ENCODE measurements at places on chromosomes 16 and 17. TPM values are rescaled to one million over a fixed set of nuclear protein-coding genes. Genes with fewer than 3 reads are reported as not detected.

The KRTAP2-1 gene
- polyA plus RNA-seq, result not detected

The CCDC154 gene
- 1.5 TPM for polyA plus RNA-seq

The NAGS gene
- polyA plus RNA-seq, result 3.0 TPM

The CBFA2T3 gene
- 1.7 TPM for polyA plus RNA-seq

The ABCC3 gene
- polyA plus RNA-seq, result 6.2 TPM

The TLCD1 gene
- polyA plus RNA-seq, result 17.0 TPM

The KRTAP17-1 gene
- not detected for polyA plus RNA-seq

The C16orf74 gene
- 3.0 TPM for polyA plus RNA-seq

The BCL6B gene
- polyA plus RNA-seq, result 27.7 TPM

The FGF11 gene
- 6.8 TPM for polyA plus RNA-seq

- DNase-seq, result no peak
Measured at GRCh38 chr16:61575617-61576016, 460.6 kb downstream of the CDH8 start.

- DNase-seq, result no peak
Measured at GRCh38 chr17:48515925-48516900, 14.6 kb downstream of the HOXB1 start.

- DNase-seq, result no peak
Measured at GRCh38 chr17:45235416-45236281, 14.0 kb downstream of the FMNL1 start.

DNA sequence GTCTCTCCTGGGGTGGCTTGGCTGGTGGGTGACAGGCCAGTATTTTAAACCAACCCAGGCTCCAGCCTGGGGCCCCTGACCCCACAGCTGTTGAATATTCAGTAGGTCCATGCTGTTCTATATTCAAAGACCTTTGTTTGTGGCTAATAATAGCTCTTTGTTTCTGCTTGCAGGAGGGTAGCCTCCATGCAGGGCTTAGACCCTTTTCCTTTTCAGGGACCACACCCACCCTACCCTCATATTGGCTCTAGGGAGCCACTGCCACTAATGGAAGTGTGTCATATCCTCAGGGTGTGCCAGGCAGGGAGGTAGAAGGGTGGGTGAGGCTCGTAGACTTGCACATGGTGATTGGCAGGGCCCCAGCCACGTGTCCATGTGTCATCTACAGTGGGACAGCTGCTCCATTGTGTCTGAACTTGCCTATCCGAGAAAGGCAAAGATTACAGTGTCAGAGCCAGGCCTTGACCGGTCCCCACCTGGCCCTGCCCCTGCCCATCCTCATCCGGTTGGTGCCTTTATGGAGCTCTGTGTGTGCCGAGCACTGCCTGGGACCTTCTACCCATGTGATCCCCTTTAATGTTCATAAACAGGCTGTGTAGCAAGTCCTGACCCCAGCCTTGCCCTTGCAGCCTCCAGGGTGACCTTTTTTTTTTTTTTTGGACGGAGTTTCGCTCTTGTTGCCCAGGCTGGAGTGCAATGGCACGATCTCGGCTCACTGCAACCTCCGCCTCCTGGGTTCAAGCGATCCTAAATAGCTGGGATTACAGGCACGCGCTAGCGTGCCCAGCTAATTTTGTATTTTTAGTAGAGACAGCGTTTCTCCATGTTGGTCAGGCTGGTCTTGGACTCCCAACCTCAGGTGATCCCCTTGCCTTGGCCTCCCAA lies 22.1 kb downstream of the TMC7 start:
- no peak for DNase-seq

- DNase-seq, result no peak
Measured at GRCh38 chr16:23754594-23755483, at the start of gene CHP2. Gene CHP2, plus strand, starts transcription at chr16:23755026. Its CDS starts 24 bp downstream, at chr16:23755050.

- no peak for DNase-seq
Measured at GRCh38 chr16:20271893-20272292, 55.4 kb downstream of the GP2 start.

DNA sequence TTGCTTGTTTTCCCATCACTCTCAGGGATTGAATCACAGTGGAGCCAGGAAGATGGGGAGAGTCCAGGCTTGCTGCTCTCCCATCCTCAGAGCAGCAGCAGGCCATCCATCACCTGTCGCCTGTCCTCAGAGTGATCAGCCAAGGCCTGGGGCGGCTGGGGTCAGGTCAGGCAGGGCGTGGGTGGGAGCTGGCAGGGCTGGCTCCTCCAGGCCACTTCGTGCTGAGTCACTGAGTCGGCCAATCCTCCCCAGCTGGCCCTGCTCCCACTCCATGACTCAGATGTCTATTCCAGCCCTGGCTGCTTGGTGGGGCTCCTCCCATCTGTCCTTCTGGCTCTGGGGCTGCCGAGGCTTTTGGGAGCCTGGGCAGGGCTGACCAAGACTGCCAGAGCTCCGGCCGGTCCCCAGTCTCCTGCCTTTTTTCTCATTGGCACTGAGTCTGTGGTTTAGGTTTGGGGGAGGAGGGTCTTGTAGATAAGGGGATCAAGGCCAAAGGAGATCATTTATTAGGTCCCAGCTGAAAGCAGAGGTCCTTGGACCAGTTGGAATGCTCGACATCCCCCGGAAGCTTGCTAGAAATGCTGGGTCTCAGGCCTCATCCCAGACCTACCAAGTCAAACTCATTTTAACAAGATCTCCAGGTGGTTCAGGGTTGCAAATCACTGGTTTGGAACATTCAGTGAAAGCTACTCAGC lies 72.7 kb downstream of the ABCC1 start:
- DNase-seq, result no peak

DNA sequence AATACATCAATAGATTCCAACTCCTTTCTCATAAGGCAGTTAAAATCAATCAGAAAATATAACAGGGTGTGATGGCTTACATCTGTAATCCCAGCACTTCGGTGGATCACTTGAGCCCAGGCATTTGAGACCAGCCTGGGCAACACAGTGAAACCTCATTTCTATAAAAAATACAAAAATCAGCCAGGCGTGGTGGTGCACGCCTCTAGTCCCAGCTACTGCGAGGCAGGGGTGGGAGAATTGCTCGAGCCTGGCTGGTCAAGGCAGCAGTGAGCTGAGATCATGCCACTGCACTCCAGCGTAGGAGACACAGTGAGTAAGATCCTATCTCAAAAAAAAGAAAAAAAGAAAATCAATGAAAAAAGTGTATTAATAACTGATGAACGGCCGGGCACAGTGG lies 258.6 kb downstream of the NTN1 start:
- DNase-seq, result no peak

GRCh38 chr16:61879306-61879705 lies 156.9 kb downstream of the CDH8 start:
- DNase-seq, result no peak

- no peak for DNase-seq
Measured at GRCh38 chr16:27928542-27928941, 135.0 kb downstream of the GSG1L start.

GRCh38 chr17:35428229-35428628 lies 4.1 kb downstream of the SLFN12 start:
- DNase-seq, result no peak

GRCh38 chr17:64499805-64500486 lies 3.1 kb upstream of the POLG2 start:
- DNase-seq, result no peak

- no peak for DNase-seq
Measured at GRCh38 chr16:48381201-48381600, 4.0 kb downstream of the SIAH1 start.

GRCh38 chr16:66474750-66475199 lies 47.7 kb downstream of the BEAN1 start:
- DNase-seq, result no peak

- no peak for DNase-seq
Measured at GRCh38 chr17:74526681-74527080, 4.6 kb downstream of the CD300LB start.

GRCh38 chr16:75319513-75320411 lies 68.3 kb upstream of the BCAR1 start:
- no peak for DNase-seq

GRCh38 chr17:7001318-7001961 lies 5.6 kb downstream of the ALOX12 start:
- no peak for DNase-seq

Measured in right renal cortex interstitium (tissue), 3 donors.